Cardiac muscle cell (in vitro differentiated cells and primary cell): ENCODE measurements at places on chromosomes 7 and 10. TPM values are rescaled to one million over a fixed set of nuclear protein-coding genes. Genes with fewer than 3 reads are reported as not detected.

DNA sequence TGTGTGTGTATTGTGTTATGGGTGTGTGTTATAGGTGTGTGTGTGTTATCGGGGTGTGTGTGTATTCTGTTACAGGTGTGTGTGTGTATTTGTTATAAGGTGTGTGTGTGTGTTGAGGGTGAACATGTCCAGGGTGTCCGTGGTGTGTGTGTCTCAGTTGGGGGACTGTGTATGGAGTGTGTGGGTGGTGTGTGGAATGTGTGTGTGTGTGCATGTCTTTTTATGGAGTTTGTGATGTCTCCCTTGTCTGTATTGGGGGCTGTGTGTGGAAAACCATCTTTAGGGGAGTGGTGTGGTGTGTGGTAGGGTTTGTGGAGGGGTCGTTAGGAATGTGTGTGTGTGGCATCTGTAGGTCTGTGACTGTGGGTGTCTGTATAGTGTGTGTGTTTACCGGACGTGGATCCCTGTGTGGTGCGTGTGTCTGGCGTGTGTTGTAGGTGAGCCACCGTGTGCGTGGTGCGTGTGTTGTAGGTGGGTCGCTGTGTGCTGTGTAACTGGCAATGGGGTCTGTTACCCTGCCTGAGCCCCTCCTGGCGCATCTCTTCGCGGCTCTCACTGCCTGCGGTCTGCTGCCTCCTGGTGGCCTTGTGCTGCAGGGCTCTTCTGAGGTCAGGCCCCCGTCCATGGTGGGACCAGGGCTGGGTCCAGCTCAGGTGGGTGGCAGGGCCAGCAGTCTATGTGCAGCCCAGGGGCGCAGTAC, 61.7 kb downstream of the PALD1 start:
- H3K36me3 ChIP-seq = no peaks in the 10 kb centered on the region
- peaks cover 6% of the 10 kb centered on the region for H3K4me1 ChIP-seq
- H3K27me3 ChIP-seq = no peaks in the 10 kb centered on the region
- DNase-seq = peak; percentile 46

- DNase-seq = no peak
- peaks cover 13% of the 10 kb centered on the region for H3K27me3 ChIP-seq
- no peak overlapping the region for H3K27ac ChIP-seq
- H3K4me1 ChIP-seq = peaks cover 5% of the 10 kb centered on the region
Measured at GRCh38 chr10:131651674-131652437, 249.0 kb upstream of the PPP2R2D start.

- no peaks in the 10 kb centered on the region for H3K36me3 ChIP-seq
- H3K4me1 ChIP-seq = peaks cover 16% of the 10 kb centered on the region
- H3K4me3 ChIP-seq = no peak overlapping the region
- DNase-seq = no peak
- H3K27me3 ChIP-seq = no peaks in the 10 kb centered on the region
Measured at GRCh38 chr10:97684866-97685394, 2.1 kb downstream of the AVPI1 start.

DNA sequence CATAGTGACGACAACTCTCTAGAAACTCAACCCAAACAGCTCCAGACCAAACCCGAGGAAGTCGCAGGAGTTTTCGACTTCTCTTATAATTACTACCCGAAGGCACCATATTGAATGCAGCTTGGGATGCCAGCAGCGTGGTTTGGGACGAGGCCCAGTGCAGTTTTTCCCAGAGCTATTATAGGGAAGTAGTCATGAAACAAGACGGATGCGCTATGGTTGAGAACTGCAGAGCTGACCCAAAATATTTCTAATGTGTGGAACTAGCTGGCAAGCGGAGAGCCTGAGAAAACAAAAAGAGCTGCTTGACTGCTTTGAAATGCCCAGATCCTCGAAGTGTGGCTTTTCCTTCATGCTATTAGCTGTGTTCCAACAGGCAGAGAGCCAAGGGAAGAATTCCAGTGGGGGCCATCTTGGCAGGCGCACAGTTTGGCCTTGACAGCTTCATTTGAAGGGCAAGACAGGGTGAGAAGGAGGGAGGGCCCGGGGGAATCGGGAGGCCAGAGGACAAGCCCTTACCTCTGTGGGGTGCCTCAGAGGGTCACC, 122.7 kb downstream of the CUL2 start:
- DNase-seq = peak; percentile 94
- no peaks in the 10 kb centered on the region for H3K27me3 ChIP-seq
- H3K4me3 ChIP-seq = no peak overlapping the region
- no peaks in the 10 kb centered on the region for H3K36me3 ChIP-seq

DNA sequence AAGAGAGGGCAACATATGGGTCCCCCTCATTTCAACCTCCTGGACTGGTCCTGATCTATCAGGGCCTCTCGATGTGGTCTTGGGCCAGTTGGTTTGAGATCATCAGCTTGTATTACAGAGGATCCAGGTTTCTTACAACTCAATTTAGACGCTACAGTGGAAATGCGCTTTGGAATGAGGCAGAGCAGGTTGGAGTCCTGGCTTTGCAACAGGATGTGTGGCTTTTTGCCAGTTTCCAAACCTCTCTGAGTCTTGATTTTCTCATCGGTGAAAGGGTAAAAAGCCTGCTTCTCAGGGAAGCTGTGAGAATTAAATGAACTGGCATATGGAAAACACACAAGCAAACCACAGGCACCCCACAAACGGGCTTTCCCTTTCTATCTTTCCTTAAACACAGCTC, 37.5 kb upstream of the MKI67 start:
- H3K36me3 ChIP-seq = no peaks in the 10 kb centered on the region
- H3K4me1 ChIP-seq = no peaks in the 10 kb centered on the region
- DNase-seq = no peak
- no peak overlapping the region for H3K27ac ChIP-seq

- H3K27ac ChIP-seq = no peak overlapping the region
- H3K27me3 ChIP-seq = no peaks in the 10 kb centered on the region
- no peaks in the 10 kb centered on the region for H3K4me1 ChIP-seq
- H3K4me3 ChIP-seq = no peak overlapping the region
- no peaks in the 10 kb centered on the region for H3K36me3 ChIP-seq
Measured at GRCh38 chr7:12706900-12707536, 19.6 kb downstream of the ARL4A start.

DNA sequence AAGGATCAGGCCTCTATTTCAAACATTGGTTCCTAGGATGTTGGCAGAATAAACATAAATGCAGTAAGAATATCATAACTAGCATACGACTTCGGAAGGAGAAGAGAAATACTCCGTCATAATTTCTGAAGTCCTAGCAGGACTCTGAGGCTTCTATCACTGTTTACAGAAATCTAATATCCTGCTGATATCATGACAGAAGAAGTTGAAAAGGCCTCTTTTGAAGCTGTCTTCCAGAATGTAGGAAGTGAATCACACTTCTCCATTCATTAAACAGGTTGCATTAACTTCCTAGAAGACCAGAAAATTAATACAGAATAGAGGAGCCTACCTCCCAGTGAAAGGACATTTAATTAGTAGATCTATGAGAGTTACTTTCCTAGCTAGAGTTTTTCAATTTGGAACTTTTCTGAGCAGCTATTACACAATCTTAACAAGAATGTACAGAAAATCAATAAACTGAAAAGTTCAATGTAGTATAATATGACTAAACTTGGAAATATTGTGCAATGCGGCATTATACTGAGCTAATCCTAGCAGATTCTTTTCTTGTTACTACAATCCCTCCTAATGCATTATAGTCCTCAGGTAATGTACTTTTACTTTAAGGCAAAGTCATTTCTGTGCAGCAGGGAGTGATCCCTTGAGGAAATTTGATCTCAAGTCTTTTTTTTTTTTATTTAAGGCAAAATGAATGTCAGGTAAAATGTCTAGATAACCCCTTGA, 622.6 kb upstream of the CELF2 start:
- no peaks in the 10 kb centered on the region for H3K27me3 ChIP-seq
- H3K36me3 ChIP-seq = no peaks in the 10 kb centered on the region
- DNase-seq = no peak
- no peak overlapping the region for H3K27ac ChIP-seq
- no peak overlapping the region for H3K4me3 ChIP-seq

DNA sequence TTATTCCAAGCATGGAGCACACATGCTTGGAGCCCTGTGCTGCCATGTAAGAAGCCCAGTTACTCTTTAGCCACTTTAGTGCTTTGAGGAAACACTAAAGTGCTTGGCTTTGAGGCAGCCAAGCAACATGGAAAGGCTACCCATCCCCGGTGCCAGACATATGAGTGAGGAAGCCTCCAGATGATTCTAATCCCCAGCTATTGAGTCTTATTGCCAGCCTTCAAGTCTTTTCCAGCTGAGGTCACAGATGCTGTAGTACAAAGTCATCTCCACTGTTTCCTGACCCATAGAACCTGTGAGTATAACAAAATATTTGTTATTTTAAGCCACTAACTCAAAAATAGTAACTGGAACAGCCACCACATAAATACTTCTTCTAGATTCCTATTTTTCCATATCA, 91.4 kb upstream of the CYP26C1 start:
- H3K4me1 ChIP-seq = no peaks in the 10 kb centered on the region
- no peak overlapping the region for H3K4me3 ChIP-seq
- no peaks in the 10 kb centered on the region for H3K27me3 ChIP-seq
- H3K36me3 ChIP-seq = no peaks in the 10 kb centered on the region

DNA sequence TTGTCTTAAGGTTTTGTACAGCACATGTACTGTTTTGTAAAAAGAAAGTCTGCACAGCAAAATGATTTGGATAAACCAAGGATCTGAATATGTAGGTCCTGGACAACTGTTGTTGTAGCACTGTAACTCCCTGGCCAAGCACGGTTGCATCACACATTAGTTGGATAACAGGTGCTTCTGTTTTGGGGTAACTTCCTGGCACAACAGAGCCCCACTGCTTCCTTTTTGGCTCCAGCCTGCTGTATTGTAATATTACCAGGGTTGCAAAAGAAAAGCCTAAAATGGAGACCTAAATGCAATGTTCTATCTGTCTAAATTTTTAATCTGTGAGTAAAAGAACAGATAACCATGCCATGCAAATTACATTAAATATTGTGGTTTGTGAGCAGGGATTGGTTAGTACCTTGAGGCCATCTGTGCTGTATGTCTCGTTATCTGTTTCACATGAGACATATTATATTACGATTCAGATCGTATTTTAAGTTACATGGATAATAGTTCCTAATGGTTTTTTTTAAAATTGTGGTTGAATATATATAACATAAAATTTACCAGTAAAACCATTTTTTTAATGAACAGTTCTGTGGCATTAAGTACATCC, 27.5 kb upstream of the WAC start:
- no peak overlapping the region for H3K27ac ChIP-seq
- no peak overlapping the region for H3K4me3 ChIP-seq
- peaks cover 7% of the 10 kb centered on the region for H3K4me1 ChIP-seq
- H3K27me3 ChIP-seq = no peaks in the 10 kb centered on the region

GRCh38 chr10:36688717-36689116, 436.7 kb upstream of the ANKRD30A start:
- H3K27ac ChIP-seq = no peak overlapping the region
- H3K4me1 ChIP-seq = no peaks in the 10 kb centered on the region

- DNase-seq = no peak
- no peaks in the 10 kb centered on the region for H3K36me3 ChIP-seq
- peaks cover 91% of the 10 kb centered on the region for H3K27me3 ChIP-seq
Measured at GRCh38 chr10:43228783-43229207, 38.1 kb downstream of the RASGEF1A start.

DNA sequence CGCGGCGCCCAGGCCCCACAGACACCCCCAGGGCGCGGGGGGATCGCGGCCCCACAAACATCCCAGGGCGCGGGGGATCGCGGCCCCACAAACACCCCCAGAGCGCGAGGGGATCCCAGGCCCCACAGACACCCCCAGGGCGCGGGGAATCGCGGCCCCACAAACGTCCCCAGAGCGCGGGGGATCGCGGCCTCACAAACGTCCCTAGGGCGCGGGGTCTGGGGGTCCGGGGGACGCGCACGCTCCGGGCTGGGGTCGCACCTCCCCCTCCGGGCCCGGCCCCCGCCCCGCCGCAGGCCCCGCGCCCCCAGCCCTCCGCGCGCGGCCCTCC, 382 bp downstream of the DIP2C start:
- DNase-seq = no peak
- no peaks in the 10 kb centered on the region for H3K4me1 ChIP-seq
- H3K27me3 ChIP-seq = peaks cover 11% of the 10 kb centered on the region
- H3K27ac ChIP-seq = peak overlapping the region; percentile 49
- H3K36me3 ChIP-seq = no peaks in the 10 kb centered on the region

DNA sequence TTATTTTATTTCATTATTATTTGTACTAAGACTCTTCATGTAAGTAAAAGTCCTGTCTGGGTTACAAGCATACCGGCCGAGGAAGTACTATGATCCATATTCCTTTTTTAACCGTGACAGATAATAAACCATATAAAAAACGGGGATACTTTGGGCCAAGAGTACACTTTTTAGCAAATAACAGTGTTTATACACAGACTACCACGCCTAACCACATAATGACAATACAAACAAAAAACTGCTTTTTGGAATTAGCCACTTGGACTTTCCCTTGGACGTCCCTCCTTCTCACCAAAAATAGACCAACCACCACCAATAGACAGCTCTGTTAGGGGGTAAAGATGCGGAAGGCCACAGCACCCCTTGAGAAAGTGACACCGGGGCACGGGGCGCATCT, 800 bp downstream of the MINDY3 start:
- H3K4me1 ChIP-seq = peaks cover 7% of the 10 kb centered on the region
- peak overlapping the region; percentile 65 for H3K4me3 ChIP-seq
- H3K36me3 ChIP-seq = no peaks in the 10 kb centered on the region
- peaks cover 29% of the 10 kb centered on the region for H3K27me3 ChIP-seq
- H3K27ac ChIP-seq = no peak overlapping the region
- DNase-seq = no peak

DNA sequence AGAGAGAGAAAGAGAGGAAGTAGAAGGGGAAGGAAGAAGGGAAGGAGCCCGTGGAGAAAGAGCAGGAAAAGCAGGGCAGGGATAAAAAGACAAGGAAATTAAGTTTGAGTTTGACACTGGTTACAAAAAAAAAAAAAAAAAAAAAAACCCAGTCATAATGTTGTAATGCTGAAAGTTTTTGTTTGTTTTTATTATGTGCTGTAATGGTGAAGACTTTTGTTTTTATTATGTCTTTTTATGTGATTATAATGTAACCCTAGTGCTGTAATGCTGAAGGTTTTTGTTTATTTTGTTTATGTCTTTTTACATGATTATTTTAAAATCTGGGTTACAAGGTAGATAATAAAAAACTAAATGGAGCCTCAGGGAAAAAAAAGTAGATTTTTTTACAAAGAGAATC, 184.8 kb downstream of the SEMA3A start:
- H3K36me3 ChIP-seq = peaks cover 52% of the 10 kb centered on the region
- H3K27ac ChIP-seq = no peak overlapping the region
- no peaks in the 10 kb centered on the region for H3K27me3 ChIP-seq
- H3K4me1 ChIP-seq = no peaks in the 10 kb centered on the region

DNA sequence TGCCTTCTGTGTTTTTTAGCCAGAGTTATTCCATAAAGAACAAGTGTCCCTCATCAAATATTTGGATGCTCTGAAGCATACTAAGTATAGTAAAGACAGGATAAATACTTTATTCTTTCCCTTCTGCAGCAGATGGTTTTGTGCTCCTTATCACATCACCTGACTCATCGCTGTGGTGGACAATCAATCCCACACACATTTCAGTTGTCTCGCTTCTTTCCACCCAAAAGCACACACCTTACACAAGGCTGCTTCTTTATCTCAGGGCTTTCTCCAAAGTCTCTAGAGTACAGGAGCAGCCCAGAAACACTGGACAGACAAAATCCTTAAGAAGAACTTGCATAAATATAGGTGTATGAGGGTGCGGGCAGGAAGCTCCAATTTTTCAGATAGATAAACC, 43.4 kb downstream of the IGF2BP3 start:
- H3K36me3 ChIP-seq = no peaks in the 10 kb centered on the region
- H3K27ac ChIP-seq = peak overlapping the region; percentile 70
- H3K4me1 ChIP-seq = peaks cover 9% of the 10 kb centered on the region
- H3K4me3 ChIP-seq = no peak overlapping the region
- DNase-seq = no peak
- no peaks in the 10 kb centered on the region for H3K27me3 ChIP-seq

Gene HOXA6
- total RNA-seq = not detected in 2 replicates

Gene MGAM2
- 0.03 and 0.18 TPM in 2 replicates for total RNA-seq

Gene KCNH2
- 91.5 and 110 TPM in 2 replicates for total RNA-seq

Gene RP9
- 27.4 and 28.4 TPM in 2 replicates for total RNA-seq

Gene CNPY1
- 0.15 TPM in 1 of 2 replicates, not detected in the other for total RNA-seq

Gene HOXA3
- total RNA-seq = 1.4 and 9.4 TPM in 2 replicates

Gene ZFAND4
- total RNA-seq = 21.0 and 21.7 TPM in 2 replicates
